Calu3 (cell line): ENCODE measurements at places on chromosomes 4 and X. TPM values are rescaled to one million over a fixed set of nuclear protein-coding genes. Genes with fewer than 3 reads are reported as not detected.
A peak's percentile ranks its signal among the peaks of the same experiment; 100 is the strongest.

GRCh38 chr4:159017323-159018026 is 85.4 kb upstream of the RAPGEF2 start:
- DNase-seq: no peak

GRCh38 chr4:15794426-15794825 is 16.3 kb downstream of the CD38 start:
- DNase-seq: no peak

- DNase-seq: peak; percentile 3
Observed at GRCh38 chr4:150769248-150769647, 187.3 kb downstream of the MAB21L2 start.

The GJB1 gene
- 80.4 and 96.9 TPM in 2 replicates for total RNA-seq

The ELOVL6 gene
- total RNA-seq: 26.1 and 31.3 TPM in 2 replicates
